NCI-H187 treated with DMSO at 0.1 percent for 48 hours (cell line): ENCODE measurements at places on chromosomes 3 and 15.

DNA sequence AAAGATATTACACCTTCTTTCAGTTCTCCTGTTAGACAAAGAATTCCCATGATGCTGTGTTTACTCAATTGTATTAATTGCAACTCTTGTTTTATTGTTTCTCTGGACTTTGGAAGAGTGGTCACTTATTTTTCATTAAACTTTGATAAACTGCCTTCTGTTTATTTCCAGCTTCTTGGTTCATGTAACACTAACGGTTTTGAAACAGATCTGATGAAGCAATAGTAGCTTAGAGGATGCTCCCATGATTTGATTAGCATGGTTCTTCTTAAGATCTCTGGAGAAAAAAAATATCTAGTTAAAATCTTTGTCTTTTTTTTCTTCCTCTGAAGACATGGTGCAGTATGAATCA lies 90.1 kb downstream of the FNDC3B start:
- DNase-seq = no peak

GRCh38 chr15:81002331-81003096 lies 1.8 kb downstream of the TLNRD1 start:
- DNase-seq = no peak

- no peak for DNase-seq
Measured at GRCh38 chr3:15043408-15044171, 21.5 kb downstream of the MRPS25 start.

GRCh38 chr3:110459021-110459420 lies 612.6 kb upstream of the NECTIN3 start:
- no peak for DNase-seq

- no peak for DNase-seq
Measured at GRCh38 chr3:58005669-58006068, 2.6 kb upstream of the FLNB start.

- DNase-seq = no peak
Measured at GRCh38 chr3:114504941-114505628, 211.3 kb downstream of the TIGIT start.

GRCh38 chr15:45588219-45588875 lies 1.2 kb downstream of the BLOC1S6 start:
- DNase-seq = no peak

GRCh38 chr3:142086581-142087090 lies 62.7 kb downstream of the TFDP2 start:
- DNase-seq = no peak

DNA sequence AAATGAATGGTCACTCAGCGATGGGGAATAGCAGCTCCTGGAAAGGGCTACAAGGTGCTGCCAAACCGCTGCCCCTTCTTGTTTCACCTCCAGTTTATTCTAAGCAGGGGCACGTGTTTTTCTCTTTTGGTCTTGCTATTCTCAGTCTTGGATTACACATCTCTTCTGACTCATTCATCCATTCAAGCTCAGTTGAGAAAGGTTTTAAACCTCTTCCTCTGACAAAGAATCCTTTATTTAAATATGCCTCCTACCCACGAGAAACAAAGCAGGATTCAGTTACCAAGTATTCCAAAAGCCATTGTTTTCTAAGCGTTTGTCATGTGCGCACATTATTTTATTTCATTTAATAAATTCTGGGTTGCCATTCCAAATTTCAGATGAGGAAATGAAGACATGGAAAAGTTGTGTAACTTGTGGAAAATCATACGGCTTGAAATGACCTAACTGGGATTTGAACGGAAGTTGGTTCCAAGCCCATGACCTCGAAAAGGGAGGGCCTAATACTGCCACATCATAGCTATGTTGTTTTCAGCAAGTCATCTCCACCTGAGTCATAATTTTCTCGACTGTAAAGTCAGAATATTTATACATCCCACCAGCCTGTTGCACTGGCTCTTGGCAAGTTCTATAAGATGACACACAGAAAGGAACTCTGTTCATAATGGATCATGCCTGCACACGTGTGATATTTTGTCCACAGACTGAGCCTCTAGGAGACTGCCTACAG lies 292.0 kb upstream of the SLCO3A1 start:
- no peak for DNase-seq

DNA sequence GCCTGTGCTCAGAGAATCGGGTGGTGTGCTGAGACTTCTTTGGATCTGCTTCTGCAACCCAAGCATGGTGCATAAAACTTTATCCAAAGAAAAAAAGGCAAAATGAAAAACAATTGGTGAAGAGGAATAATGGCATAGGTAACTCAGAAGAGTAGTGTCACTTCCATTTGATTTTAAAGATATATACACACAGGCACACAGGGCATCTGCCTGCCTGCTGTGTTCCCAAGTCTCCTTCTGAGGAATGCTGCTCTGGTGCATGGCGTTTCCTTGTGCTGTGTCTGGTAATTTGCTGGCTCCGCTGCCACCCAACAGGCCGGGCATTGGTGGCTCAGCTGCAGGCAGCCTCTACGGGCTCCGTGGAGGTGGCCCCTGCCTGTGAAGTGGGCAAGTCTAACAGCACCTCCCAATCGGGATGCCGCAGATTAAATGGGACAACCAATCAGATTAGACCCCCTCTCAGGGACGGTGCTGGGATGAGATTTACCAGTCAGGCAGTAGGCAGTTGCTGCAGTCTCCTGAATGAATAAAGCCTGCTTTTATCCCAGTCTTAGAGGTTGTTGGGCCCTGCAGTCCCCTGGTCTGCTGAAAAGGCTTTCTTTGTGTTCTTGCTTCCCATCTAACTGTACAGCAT lies 253.7 kb upstream of the RASGRP1 start:
- no peak for DNase-seq

DNA sequence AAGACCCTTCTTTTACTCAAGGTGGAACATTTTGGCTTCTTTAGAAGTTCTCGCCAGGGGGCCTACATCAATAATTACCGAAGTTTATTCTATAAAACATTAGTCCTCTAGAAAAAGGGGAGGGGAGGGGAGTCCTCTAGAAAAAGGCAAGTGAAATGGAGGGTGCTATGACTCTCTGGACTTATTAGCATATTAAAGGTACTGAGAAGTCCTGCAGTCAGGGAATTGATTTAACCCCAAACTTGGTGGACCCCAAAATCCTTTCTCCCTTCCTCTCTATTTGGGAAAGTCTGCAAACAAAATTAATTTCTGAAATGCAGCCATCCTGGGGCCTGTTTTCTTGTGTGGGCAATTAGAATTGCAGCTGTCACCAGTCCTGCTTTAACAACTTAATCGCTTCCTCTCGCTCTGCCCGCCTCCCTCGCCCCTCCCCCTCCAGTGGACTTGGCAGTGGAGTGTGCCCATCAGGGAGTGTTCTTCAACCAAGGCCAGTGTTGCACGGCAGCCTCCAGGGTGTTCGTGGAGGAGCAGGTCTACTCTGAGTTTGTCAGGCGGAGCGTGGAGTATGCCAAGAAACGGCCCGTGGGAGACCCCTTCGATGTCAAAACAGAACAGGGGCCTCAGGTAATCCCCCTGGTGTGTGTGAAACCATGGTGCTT lies 18.9 kb upstream of the LRRK1 start:
- no peak for DNase-seq

DNA sequence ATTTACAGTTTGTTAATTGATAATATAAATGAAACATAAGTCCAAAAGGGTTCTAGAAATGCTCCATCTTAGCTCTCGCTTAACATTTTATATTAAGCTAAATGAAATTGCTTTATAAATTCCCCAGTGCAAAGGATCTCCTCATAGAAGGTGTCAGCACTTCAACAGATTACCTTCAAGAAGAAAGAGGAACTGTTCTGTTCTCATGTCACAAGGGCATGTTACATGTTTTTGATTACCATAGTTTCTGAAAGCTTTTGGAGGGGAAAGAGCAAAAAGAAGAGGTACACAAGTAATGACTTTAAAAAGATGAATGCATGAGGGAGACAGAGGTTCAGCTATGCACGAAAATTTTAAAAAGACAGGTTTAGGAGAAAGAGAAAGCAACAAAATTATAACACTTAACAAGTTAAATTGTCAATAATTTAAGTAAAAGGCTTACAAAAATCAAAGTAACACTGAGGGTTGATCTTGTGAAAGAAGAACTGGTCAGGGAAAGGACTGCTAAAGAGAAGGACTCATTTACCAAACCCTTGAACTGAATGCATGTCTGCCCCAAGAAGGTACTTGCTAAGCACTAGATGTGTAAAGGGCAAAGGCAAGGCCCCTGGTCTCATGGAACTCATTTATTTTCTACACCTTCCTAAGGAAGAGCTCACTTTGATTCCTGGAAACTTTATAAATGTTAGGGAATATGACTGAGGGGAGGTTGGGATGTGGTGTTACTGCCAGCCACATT lies 45.1 kb downstream of the CCDC191 start:
- no peak for DNase-seq

GRCh38 chr3:171753025-171753472 lies 57.2 kb downstream of the PLD1 start:
- DNase-seq = no peak

GRCh38 chr3:2771193-2771592 lies 339.0 kb downstream of the IL5RA start:
- DNase-seq = no peak

GRCh38 chr3:71026634-71027578 lies 556.6 kb downstream of the FOXP1 start:
- no peak for DNase-seq

DNA sequence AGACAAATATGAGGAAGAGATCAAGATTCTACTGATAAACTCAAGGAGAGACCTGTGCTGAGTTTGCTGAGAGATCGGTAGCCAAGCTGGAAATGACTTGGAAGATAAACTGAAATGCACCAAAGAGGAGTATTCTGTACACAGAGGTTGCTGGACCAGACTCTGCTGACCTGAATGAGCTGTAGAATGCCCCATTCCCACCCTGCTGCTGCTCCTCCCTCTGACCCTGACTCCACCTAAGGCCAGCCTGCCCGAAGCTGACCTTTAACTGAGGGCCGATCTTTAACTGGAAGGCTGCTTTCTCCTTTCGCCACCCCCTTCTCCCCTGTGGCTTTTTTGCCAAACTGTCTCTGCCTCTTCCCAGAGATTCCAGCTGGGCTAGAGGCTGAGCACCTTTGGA lies 34.6 kb downstream of the CDIN1 start:
- no peak for DNase-seq

DNA sequence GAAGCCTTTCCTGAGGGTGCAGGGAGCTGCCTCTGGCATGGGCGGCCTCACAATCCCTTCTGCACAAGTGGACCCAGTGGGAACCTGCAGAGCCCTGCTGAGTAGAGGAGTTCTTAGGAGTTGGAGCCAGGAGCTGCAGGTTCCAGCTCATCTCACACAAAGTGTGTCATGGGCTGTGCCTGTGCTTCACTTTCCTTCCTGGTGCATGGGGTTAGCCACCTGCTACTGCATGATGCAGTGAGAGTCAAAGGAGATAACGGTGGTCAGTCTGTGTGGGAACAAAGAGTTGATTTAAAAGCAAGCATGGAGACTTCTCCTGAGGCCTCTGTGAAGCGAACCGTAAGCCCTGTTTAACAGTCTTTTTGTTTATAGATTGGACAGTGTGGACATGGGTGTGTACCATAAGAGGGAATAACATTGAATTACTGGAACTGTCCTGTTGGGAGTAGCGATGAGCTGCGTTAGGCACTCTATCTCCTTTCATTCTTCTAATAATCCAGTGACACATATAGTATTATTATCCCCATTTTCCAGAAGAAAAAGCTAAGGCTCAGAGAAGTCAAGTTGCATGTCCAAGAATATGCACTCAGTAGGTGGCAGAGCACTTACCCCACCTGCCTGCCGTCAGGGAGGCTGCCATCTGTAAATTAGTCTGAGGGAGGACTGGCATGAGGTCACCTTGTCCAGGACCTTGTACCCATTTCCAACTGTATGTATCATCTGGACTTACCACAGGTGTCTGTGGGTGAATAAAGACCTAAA lies 68.7 kb upstream of the PRR23C start:
- no peak for DNase-seq

GRCh38 chr3:183533412-183534132 lies 21.9 kb downstream of the KLHL6 start:
- DNase-seq = no peak

DNA sequence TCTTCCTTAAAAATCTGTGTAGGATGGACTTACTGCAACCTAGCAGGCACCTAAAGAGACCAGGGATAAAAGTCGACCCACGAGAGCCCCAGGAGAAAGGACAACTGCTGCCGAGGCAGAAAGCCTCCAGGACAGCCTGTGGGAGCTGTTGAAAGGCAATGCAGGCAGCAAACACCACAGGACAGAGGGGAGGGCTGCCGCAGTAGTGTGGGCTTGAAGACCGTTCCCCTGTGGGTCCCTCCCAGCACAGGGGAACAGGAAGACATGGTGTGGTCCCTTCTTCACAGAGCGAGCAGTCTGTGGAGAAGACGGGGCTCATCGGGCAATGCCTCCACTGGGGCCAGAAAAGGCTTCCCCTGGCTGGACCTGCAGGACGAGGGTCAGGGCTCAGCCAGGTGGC lies 58.5 kb upstream of the GATA2 start:
- DNase-seq = no peak

DNA sequence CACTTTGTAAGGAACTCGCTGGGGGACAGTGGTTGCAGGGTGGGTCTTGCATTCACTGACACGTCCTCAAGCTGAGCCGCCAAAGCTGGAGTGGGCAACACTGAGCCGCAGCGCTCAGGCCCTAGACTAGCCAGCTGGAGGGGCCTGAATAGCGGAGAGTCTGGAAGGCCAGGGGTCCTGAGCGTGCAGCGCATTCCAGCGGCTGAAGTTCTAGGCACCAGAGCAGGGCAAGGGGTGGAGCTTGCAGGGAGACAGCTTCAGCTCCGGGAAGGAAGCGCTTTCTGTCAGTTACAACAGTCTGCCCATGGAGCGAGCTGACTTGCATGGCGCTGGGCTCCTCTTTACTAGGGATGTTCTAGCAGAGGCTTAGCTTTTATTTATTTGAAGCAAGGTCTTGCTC lies 2.7 kb downstream of the MAP6D1 start:
- DNase-seq = no peak

GRCh38 chr15:92656089-92656488 lies 514 bp upstream of the FAM174B start:
- DNase-seq = no peak

DNA sequence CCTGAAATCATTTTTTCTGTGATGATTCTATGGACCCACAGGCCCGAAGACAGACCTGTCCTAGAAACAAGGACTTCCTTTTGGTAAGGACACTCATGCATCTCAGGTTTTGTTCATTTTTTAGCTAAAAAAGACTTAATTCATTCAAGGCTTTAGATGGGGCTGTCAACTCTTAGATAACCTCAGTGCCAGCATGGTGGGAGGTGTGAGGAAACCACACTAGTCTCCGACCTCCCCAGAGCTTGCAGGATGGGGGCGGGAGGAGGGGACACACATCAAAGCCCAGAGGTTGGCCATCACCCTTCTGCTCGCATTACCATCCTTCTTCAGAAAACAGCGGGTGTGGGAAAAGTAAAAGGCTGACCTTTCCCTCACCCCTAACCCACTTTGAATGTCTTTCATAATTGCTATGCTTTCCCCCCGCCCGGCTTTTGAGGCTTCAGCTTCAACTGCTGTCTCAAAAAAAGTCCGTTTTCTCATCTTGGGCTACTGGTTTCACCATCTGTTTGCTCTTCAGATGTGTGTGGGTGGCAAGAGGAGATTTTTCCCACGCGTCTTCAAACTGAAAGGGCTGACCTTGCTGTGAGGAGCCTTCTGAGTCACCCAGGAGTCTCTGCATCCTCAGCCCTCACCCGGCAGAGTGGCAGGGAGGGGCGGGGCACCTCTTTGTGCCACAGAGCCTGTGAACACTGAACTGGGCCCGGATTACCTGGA lies 27.6 kb upstream of the CXCR6 start:
- no peak for DNase-seq
